ENCODE measurements at places on chromosomes 2 and 18. TPM values are rescaled to one million over a fixed set of nuclear protein-coding genes. Genes with fewer than 3 reads are reported as not detected.

The HOXD12 gene
- not detected for total RNA-seq

The SRD5A2 gene
- total RNA-seq = not detected

The OST4 gene
- 262 TPM for total RNA-seq

The RFTN2 gene
- total RNA-seq = not detected

The LYPD6B gene
- not detected for total RNA-seq

The ITPRIPL1 gene
- 32.6 TPM for total RNA-seq

The YIPF4 gene
- total RNA-seq = 32.1 TPM

The OR6B2 gene
- not detected for total RNA-seq

The TSHZ1 gene
- 11.0 TPM for total RNA-seq

The ANO7 gene
- total RNA-seq = 5.1 TPM

The IL1RL2 gene
- not detected for total RNA-seq

GRCh38 chr2:96502891-96503636, 2.1 kb downstream of the NEURL3 start:
- DNase-seq = no peak
- H3K4me1 ChIP-seq = peaks cover 15% of the 10 kb centered on the region

GRCh38 chr2:42850016-42850805, 57.8 kb upstream of the HAAO start:
- no peaks in the 10 kb centered on the region for H3K27me3 ChIP-seq
- H3K4me3 ChIP-seq = no peak overlapping the region
- DNase-seq = no peak
- H3K36me3 ChIP-seq = no peaks in the 10 kb centered on the region
- no peak overlapping the region for H3K27ac ChIP-seq

- H3K4me3 ChIP-seq = no peak overlapping the region
- H3K36me3 ChIP-seq = no peaks in the 10 kb centered on the region
These were observed 83.0 kb upstream of the HNRNPA3 start for GRCh38 chr2:177129610-177130009.

DNA sequence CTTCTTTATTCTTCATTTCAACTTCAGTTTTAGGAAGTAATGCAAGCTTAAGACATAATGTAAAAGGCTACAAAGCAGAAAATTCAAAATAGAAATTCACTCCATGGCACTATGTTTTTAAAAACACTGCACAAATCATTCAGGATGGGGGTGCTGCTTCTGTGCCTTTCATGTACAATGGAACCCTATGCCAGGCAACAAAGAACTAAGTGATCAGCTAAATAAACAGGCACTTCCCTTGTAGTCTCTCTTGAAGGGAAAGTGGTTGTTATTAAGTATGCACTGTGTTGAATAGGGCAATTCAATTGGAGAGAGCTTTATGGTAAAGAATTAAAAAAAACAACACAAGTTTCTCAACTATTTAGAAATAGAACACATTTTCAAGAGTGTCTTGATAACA, 10.9 kb upstream of the ERBB4 start:
- no peaks in the 10 kb centered on the region for H3K4me1 ChIP-seq
- H3K36me3 ChIP-seq = no peaks in the 10 kb centered on the region
- no peak overlapping the region for H3K4me3 ChIP-seq
- H3K27me3 ChIP-seq = peaks cover 2% of the 10 kb centered on the region
- H3K27ac ChIP-seq = no peak overlapping the region

DNA sequence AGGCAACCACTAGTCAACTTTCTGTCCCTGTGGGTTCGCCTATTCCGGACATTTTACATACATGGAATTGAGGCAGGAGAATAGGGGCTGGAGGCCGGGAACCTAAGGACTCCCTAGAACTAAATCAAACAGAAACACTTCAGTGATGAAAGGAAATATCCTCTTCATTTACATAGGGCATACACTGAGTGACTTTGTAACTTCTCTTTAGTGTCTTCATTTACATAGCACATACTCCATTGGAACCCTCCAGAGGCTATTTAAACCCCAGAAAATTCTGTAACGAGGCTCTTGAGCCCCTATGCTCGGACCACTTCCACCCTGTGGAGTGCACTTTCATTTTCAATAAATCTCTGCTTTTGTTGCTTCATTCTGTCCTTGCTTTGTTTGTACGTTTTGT, 56.5 kb downstream of the CCDC195 start:
- H3K36me3 ChIP-seq = peaks cover 2% of the 10 kb centered on the region
- no peak overlapping the region for H3K27ac ChIP-seq
- no peaks in the 10 kb centered on the region for H3K4me1 ChIP-seq
- peaks cover 10% of the 10 kb centered on the region for H3K27me3 ChIP-seq

- H3K4me3 ChIP-seq = no peak overlapping the region
- DNase-seq = no peak
- no peaks in the 10 kb centered on the region for H3K27me3 ChIP-seq
- peak overlapping the region; percentile 76 for H3K27ac ChIP-seq
- H3K36me3 ChIP-seq = peaks cover 23% of the 10 kb centered on the region
- peaks cover 6% of the 10 kb centered on the region for H3K4me1 ChIP-seq
These were observed 73.1 kb downstream of the RAB3GAP1 start for GRCh38 chr2:135124924-135125886.

GRCh38 chr2:189633392-189633811, 27.9 kb upstream of the ASNSD1 start:
- DNase-seq = peak; percentile 15
- H3K4me1 ChIP-seq = no peaks in the 10 kb centered on the region
- H3K27me3 ChIP-seq = no peaks in the 10 kb centered on the region
- no peaks in the 10 kb centered on the region for H3K36me3 ChIP-seq
- no peak overlapping the region for H3K27ac ChIP-seq
- no peak overlapping the region for H3K4me3 ChIP-seq

DNA sequence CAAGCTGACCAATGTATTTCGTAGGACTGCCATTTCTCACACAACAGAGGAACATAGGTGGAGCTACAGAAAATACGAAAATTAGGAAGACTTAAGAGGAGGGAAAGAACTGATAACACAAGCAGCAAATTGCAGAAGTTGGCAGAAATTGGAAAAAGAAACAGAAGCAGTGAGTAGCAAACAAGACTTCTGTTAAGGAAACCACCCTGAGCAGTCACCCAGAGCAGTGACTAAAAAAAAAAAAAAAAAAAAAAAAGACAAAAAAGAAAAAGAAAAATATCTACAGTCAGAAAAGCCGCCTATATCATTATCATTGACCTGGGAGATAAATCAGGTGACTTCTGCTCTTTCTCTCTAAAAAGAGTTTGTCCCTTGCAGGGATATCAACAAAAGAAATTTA, 21.4 kb downstream of the STK17B start:
- no peaks in the 10 kb centered on the region for H3K27me3 ChIP-seq
- H3K36me3 ChIP-seq = peaks cover 88% of the 10 kb centered on the region
- peak overlapping the region; percentile 91 for H3K27ac ChIP-seq
- H3K4me1 ChIP-seq = peaks cover 83% of the 10 kb centered on the region
- H3K4me3 ChIP-seq = peak overlapping the region; percentile 57

- peak overlapping the region; percentile 38 for H3K27ac ChIP-seq
- DNase-seq = peak; percentile 70
- H3K4me3 ChIP-seq = no peak overlapping the region
- H3K27me3 ChIP-seq = no peaks in the 10 kb centered on the region
These were observed 76.2 kb downstream of the WDR7 start for GRCh38 chr18:56727399-56727798.

DNA sequence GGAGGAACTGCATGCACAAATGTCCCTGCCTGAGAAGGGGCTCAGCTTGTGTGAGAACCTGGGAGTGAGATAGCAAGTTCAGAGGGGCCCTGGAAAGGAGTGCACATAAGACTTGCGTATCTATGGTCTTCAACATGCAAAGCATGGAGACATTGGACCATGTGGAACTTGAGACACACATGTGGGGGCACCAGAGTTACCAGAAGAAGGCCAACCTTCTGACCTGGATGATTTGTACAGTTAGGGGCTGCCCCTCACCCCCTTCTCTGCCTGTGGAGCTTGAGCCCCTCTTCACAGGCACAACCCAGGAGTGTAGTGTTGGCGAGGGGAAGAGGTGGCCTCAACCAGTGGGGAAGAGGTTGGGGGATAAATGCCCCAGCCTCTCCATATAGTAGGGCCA, 165.0 kb upstream of the ARL4C start:
- H3K27me3 ChIP-seq = peaks cover 3% of the 10 kb centered on the region
- no peak for DNase-seq
- H3K36me3 ChIP-seq = no peaks in the 10 kb centered on the region
- no peaks in the 10 kb centered on the region for H3K4me1 ChIP-seq
- no peak overlapping the region for H3K4me3 ChIP-seq

- peaks cover 45% of the 10 kb centered on the region for H3K27me3 ChIP-seq
- no peak for DNase-seq
- H3K4me3 ChIP-seq = no peak overlapping the region
- no peak overlapping the region for H3K27ac ChIP-seq
- H3K4me1 ChIP-seq = peaks cover 4% of the 10 kb centered on the region
These were observed 24.3 kb upstream of the RESP18 start for GRCh38 chr2:219356834-219357233.

DNA sequence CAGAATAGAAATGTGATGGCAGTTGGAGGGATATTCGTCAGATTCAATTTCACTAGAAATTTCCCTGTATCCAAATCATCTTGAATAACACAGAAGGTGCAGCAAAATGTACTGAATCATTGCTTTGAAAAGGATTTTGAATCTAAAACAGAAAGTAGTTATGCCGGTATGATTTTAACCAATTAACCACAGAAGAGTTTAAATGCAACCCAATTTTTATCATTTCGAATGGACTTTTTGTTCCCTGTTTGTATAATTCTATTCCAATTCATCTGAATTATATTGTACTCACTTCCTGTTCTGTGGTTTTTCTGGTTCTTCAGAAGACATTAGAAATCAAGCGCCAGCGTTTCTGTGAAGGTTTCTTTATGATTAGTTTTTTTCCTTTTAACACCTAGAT, 190.4 kb downstream of the MYO3B start:
- peaks cover 33% of the 10 kb centered on the region for H3K4me1 ChIP-seq
- DNase-seq = no peak
- H3K27me3 ChIP-seq = peaks cover 36% of the 10 kb centered on the region
- no peaks in the 10 kb centered on the region for H3K36me3 ChIP-seq

DNA sequence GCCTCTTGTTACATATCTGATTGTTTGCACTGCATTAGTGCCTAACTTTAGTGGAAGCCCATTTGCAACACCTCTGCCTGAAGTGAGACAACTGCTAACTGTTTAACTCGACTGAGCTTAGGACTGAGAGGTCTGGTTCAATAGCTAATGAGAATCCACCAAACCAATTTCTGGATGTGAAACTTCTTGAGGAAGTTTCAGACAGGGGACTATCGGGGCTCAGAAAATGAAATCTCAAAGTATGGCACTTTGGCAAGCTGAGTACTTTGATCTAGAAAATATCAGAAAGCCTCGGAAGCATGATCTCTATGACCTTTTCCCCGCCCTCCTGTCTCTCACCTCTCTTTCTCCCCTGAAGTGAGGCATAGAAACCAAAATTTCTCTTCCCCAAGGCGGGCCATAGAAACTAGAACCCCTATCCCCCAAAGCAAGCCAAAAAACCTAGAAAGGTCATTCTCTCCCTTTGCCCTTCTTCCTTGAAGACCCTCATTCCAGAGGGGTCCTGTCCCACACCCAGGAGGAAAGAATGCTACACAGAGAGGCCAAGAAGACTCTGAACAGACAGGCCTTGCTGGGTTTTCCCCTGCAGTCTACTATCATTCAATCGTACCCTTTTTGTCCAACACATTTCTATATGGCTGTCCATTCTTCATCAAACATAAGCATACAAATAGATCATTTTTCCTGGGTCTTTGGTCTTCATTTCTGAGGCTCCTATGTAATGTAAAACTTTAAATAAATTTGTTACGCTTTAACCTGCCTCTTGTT, 69.6 kb upstream of the CREB1 start:
- H3K27me3 ChIP-seq = no peaks in the 10 kb centered on the region
- DNase-seq = peak; percentile 11
- peaks cover 22% of the 10 kb centered on the region for H3K4me1 ChIP-seq
- no peak overlapping the region for H3K27ac ChIP-seq
- H3K36me3 ChIP-seq = no peaks in the 10 kb centered on the region
- H3K4me3 ChIP-seq = no peak overlapping the region

DNA sequence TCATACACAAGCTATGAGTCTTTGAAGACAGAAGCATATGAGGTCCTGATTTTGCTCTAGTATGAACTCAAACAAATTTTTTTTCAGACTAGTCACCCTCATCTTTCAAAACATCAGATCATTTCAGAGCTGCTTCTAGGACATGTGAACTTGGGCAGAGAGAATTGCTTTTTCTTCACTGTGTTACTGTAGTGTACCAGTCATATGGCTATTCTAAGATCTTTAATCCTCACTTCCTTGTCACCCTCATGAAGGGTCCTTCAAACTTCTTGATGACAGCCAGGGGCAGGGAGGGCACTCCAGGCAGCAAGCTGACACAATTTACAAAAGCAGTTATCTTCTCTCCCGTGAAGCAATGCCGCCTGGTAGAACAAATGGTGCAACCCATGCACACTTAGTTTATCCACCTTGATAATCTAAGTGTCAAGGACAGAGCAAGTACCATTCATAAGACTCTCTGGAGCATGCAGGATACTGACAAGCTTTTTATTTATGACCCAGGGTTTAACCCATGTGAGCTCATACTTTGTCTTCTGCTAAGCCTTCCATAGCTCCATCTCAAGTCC, 200.6 kb downstream of the DPP10 start:
- no peaks in the 10 kb centered on the region for H3K36me3 ChIP-seq
- DNase-seq = no peak
- no peak overlapping the region for H3K27ac ChIP-seq
- no peak overlapping the region for H3K4me3 ChIP-seq
- no peaks in the 10 kb centered on the region for H3K27me3 ChIP-seq
- no peaks in the 10 kb centered on the region for H3K4me1 ChIP-seq

- peaks cover 12% of the 10 kb centered on the region for H3K4me1 ChIP-seq
- peak overlapping the region; percentile 11 for H3K27ac ChIP-seq
- DNase-seq = no peak
- H3K4me3 ChIP-seq = no peak overlapping the region
- no peaks in the 10 kb centered on the region for H3K36me3 ChIP-seq
These were observed 5.7 kb upstream of the GAL3ST2 start for GRCh38 chr2:241770936-241771285.

GRCh38 chr2:27681841-27682240, 18.2 kb downstream of the SLC4A1AP start:
- peaks cover 33% of the 10 kb centered on the region for H3K36me3 ChIP-seq
- DNase-seq = no peak
- H3K4me3 ChIP-seq = no peak overlapping the region

DNA sequence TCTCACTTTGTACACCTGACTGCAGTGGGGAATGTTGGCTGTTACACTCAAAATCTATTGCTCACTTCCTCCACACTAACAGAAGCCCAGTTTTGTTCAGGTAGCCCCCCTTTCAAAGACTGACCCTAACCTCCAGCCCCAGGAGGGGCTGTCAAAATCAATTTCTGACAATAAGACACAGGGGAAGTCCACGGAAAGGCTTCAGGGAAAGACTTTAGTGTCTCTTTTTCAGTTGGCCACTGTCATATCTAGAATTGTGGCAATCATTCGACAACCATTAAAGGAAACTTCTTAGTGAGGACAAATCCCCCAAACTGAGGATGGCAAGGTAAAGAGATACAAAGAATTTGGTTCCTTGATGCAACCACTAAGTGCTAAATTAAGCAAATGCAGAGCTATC, 59.0 kb downstream of the BARD1 start:
- no peak overlapping the region for H3K27ac ChIP-seq
- H3K36me3 ChIP-seq = peaks cover 48% of the 10 kb centered on the region
- H3K4me3 ChIP-seq = no peak overlapping the region
- no peak for DNase-seq
- H3K27me3 ChIP-seq = no peaks in the 10 kb centered on the region
- H3K4me1 ChIP-seq = no peaks in the 10 kb centered on the region

GRCh38 chr2:143933946-143934569, 585.9 kb downstream of the ZEB2 start:
- no peak overlapping the region for H3K4me3 ChIP-seq
- H3K27me3 ChIP-seq = peaks cover 28% of the 10 kb centered on the region
- H3K27ac ChIP-seq = no peak overlapping the region
- no peak for DNase-seq

GRCh38 chr2:121377646-121378045, 92.6 kb upstream of the TFCP2L1 start:
- no peak for DNase-seq
- H3K27ac ChIP-seq = peak overlapping the region; percentile 9
- no peak overlapping the region for H3K4me3 ChIP-seq
- H3K4me1 ChIP-seq = no peaks in the 10 kb centered on the region
- peaks cover 35% of the 10 kb centered on the region for H3K36me3 ChIP-seq
